ENCODE measurements at places on chromosomes 3 and 15.
A peak's percentile ranks its signal among the peaks of the same experiment; 100 is the strongest.

DNA sequence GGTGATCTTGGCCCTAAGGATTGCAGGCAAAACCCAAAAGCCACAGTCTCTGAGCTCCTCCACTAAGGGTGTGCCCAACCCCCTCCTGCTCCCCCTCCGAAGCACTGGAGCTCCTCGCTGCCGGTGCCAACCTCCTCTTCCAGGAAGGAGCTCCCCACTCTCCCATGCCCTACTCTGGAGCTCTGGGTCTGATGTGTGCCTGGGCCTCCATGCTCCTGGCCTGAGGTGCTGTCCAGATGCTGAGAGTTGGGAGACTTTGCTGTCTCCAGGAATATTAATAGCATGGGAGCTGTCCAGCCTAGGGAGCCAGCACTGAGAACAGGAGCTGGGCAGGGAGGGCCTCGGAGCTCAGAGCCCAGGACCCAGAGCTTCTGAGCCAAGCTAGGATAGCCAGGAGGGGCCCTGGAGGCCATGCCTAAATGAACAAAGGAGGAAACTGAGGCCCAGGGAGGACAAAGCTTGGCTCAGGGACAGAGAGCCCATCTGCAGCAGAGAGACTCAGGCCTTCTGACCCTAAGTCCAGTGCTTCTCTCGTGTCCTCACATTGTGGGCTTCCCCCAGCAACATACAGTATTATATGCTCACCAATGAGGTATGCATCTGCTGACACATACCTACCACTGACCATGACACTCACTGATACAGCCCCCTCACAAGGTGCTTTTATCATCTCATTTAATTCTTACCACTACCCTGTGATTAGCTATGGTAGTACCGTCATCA, 36.9 kb upstream of the HERC1 start:
- DNase-seq = peak; percentile 37

- no peak for DNase-seq
These were observed 8.7 kb upstream of the P2RY12 start for GRCh38 chr3:151393146-151393830.

DNA sequence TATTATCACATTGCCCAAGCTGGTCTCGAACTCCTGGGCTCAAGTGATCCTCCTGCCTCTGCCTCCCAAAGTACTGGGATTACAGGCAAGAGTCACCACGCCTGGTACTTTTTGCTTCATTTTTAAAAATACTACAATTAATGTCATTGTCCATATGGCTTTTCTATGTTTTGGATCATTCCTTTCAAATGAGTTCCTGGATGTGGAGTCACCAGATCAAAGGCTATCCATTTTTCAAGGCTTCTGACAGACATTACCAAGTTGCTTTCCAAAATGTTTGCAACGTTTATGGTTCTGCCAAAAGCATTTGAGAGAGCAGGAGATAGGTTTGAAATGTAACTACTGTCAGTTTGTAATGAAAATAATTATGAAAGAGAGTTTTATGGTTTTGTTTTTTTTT, 34.2 kb upstream of the BCL2L10 start:
- DNase-seq = no peak

- DNase-seq = peak; percentile 3
These were observed 448.8 kb downstream of the GRM7 start for GRCh38 chr3:7309641-7310102.

GRCh38 chr15:99126930-99127329, 22.1 kb downstream of the SYNM start:
- DNase-seq = no peak

DNA sequence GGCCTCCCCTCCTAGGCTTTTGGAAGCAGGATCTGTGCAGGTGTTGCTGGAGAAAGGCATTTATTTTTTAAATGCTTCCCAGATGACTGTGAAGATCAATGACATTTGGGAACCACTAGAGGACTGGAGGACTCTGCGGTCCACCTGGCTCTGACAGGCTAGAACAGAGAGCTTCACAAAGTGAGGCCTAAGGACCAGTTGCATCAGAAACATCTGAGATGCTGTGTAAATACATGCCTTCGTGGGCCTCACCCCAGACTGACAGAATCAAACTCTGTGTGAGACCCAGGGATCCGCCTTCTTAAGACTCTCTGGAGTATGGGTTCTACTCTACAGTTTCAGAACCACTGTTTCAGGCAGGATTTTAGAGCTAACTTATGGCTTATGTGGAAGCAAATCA, 105.0 kb upstream of the ICE2 start:
- DNase-seq = no peak

GRCh38 chr3:59731943-59732342, 682.1 kb upstream of the CFAP20DC start:
- DNase-seq = no peak

- no peak for DNase-seq
These were observed 294.6 kb upstream of the TGFBR2 start for GRCh38 chr3:30311781-30312180.

GRCh38 chr15:89991312-89991711, 9.8 kb upstream of the ZNF710 start:
- no peak for DNase-seq

DNA sequence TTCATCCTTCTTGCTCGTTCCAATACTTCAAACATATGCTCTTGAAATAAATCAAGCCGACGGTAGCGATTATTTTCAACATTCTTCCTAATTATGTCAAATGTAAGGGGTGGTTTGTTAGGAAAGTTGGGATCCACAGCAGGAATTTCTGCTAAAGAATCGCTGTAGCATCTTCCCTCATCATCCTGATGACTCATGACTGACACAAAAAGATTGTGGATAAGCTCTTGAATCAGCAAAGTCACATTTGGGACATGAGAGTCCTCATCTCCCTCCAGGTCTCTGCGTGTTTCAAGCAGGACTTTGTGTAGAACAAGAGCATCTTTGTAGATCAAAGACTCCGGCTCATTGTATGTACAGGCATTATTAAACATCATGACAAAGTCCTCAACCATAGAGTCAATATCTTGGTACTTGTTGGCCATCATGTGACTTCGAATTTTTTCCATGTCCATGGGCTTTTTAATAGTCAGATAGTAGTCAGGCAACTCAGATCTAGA, 73.0 kb downstream of the UQCC5 start:
- DNase-seq = no peak

DNA sequence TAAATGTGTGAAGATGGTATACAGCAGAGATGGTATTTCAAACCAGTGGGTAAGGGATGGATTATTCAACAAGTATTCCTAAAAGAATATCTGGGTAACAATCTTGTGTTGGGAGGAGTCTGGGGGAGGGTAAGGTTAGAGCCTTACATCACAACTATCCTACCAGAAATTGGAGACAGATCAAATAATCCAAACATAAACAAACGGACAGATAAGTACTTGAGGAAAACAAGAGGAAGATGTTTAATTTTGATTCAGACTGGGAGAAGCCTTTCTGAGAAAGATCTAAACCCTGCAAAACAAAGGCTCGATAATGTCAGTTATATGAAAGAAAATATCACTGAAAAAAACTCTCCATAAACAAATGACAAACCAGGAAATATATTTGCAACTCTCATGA, 77.9 kb downstream of the SLC9A9 start:
- DNase-seq = no peak

- DNase-seq = no peak
These were observed 2.7 kb downstream of the RFTN1 start for GRCh38 chr3:16510620-16511319.

- DNase-seq = no peak
These were observed 92.6 kb upstream of the ALDH1A3 start for GRCh38 chr15:100786901-100787566.

DNA sequence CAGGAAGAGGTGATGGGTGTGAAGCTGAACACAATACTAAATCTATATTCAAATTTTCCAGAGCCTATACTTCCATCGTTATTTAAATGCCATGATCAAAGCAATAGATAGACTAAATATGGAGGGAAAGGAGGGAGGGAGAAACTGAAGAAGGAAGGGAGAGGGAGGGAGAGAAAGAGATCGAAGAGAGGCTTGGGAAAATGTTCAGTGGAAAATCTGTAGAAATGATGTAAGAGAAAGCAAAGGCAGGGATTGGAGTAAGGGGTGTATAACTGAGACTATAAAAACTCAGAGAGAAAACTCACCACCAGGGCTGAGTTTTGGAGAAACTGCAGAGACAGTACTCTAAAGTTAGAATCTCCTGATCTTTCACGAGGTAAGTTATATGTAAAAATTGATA, at the start of gene OSTN:
Gene OSTN (plus strand): TSS at position 310 of the 400 bp plus-strand sequence. CDS start 13,292 bp downstream, outside the sequence.
- DNase-seq = no peak

DNA sequence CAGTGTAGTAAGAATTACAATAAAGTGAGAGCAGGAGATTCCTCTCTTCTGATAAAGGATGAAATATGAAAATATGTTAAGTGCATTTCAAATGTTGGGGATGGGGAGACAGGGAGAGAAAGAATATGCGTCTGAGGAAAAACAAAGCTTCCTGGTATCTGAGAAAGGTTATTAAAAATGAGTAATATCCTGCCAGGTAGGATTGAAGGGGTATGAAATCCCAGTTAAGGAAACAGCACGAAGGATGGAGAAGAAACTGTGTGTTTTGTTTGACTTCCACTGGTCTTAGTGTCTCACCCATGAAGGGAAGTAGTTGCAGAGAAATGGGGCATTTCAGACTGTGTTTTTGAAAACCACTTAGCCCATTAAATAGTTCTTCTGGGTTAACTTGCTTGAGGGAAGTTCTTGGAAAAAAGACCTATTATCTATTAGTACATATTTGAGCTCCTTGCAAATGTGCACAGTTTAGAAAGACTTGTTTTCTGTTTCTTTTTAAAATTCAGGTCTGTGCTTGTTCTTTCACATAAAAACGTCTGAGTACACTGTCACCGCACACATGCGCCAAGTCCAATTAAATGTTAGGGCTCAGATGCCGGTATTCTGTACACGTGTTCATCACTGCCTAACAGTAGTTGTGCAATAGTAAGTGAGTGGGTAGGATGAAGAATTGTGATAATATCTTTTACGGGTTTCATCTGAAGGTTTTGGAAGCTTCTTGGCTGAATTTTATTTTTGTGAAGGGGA, 196.1 kb upstream of the P2RY1 start:
- no peak for DNase-seq

DNA sequence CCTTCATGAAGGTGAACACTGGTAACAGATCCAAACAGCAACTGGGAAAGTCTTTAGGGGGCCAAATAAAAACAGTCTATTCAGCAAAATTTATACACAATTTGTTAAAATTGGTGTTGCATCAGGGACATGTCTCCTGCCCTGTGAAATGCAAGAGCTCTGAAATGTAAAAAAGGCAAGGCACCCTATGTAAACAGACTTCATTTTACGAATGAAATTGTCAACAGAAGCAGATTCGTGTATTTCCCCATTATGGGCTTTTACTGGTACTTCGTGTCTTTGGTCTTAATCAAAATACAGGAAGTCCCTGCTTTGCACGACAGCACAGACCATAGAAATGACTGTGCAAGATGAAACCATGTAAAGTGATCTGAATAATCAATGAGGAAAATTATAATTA, 127.3 kb upstream of the THBS1 start:
- DNase-seq = no peak

DNA sequence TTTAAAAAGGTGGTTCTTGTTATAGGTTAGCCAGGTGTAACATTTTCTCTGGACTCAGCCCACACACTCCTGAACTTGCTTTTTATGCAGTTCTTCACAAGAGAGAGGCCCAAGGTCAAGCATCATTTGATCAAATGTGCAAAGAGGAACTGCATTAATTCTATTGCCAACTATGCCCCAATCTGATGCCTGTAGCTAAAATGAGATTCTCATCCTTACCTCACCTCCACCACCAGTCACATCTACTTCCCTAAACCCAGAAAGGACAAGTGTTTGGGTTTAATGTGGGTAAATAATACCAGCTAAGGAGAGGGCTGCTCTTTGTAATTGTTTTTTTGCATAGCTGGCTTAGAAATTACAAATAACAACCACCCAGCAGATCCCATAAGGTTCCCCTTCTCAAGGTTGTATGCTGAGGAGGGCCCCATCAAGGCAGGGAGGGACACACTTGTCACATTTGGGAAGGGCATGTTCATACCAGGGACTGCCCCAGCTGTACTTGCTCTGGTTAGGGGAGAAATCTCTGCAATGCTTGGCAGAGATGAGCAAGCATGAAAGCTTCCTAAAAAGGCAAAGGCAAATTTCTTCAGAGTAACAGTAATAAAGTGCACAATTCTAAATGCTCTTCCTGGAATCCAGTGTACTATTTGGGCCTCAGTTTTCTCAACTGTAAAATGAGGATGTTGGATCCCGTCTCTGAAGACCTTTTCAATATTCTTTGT, 76.2 kb downstream of the TGFBR2 start:
- DNase-seq = no peak

DNA sequence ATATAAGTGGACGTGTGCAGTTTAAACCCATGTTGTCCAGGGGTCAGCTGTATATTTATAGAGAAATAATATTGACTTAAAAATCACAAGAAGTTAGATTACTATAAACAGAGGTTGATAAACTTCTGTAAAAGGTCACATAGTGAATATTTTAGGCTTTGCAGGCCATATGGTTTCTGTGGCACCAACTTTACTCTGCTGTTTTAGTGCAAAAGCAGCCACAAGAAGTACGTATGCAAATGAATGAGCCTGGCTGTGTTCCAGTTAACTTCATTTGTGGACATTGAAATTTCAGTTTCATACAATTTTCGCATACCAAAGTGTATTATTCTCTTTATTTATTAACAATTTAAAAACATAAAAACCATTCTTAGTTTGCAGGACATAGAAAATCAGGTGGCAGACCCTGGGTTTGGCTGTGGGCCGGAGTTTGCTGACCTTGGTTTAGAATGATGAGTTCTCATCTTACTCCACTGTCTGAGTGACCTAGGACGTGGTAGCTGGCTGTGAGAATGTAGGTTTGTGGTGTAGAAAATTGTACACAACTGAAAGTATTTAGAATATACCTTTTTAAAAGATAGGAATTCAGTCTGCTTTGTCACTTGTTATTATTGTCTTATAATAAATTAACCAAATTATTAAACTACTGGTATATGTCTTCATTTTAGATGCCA, 16.3 kb downstream of the FAN1 start:
- no peak for DNase-seq

GRCh38 chr3:31925271-31925630, 55.8 kb downstream of the OSBPL10 start:
- DNase-seq = no peak

DNA sequence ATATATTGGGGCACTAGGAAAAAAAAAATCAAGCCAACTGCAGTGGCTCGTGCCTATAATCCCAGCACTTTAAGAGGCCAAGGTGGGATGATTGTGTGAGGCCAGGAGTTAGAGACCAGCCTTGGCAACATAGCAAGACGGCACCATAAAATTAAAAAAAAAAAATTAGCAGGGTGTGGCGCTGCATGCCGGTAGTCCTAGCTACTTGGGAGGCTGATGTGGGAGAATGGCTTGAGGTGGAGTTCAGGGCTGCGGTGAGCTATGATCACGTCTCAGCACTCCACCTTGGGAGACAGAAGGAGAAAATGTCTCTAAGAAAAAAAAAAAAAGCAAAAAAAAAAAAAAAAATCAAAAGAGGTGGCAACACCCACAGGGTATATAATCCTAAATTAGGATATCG, 49.6 kb downstream of the INO80 start:
- DNase-seq = no peak

GRCh38 chr15:89836267-89837133, 21.8 kb upstream of the ANPEP start:
- no peak for DNase-seq

DNA sequence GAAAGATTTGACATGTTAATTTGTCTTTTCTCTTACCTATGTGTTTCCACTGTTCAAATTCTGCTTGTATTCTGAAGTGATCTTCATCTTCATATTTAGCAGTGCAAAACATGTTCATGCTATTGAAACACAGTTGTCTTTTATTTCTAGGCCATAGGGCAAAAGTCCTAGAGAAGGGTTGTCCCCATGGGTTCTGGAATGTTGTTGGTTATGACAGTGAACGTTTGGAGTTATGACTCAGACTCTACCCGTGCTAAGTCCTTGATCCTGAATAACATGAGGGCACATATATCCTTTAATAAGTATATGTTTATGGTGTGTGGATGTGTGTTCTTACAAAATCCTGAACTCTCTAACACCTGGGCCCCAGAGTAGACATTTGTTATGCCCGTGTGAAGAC, 23.0 kb upstream of the ARPP21 start:
- DNase-seq = no peak
